ENCODE measurements at places on chromosomes 2 and 18. TPM values are rescaled to one million over a fixed set of nuclear protein-coding genes. Genes with fewer than 3 reads are reported as not detected.

The XIRP2 gene
- not detected for total RNA-seq

The CDH7 gene
- total RNA-seq, result 0.29 TPM

The GIGYF2 gene
- 55.3 TPM for total RNA-seq

The LRRC30 gene
- total RNA-seq, result not detected

The ALPG gene
- total RNA-seq, result 1.4 TPM

The OXER1 gene
- 1.6 TPM for total RNA-seq

The ITPRIPL1 gene
- total RNA-seq, result 16.3 TPM

The SP5 gene
- total RNA-seq, result 1.7 TPM

The SERPINB12 gene
- total RNA-seq, result not detected

The FLACC1 gene
- 0.42 TPM for total RNA-seq

The KCNK3 gene
- not detected for total RNA-seq

The ICA1L gene
- total RNA-seq, result 4.5 TPM

The PROKR1 gene
- total RNA-seq, result 1.5 TPM

The RTP5 gene
- total RNA-seq, result not detected

The AQP12A gene
- not detected for total RNA-seq

The ALPI gene
- not detected for total RNA-seq

The LIMS1 gene
- 37.7 TPM for total RNA-seq

The GKN2 gene
- total RNA-seq, result not detected

The FIGN gene
- 12.9 TPM for total RNA-seq

The RIT2 gene
- 1.3 TPM for total RNA-seq

The DUSP19 gene
- 1.2 TPM for total RNA-seq

The ZRANB3 gene
- 16.7 TPM for total RNA-seq

The WIPF1 gene
- total RNA-seq, result 5.1 TPM

The DUSP2 gene
- 13.5 TPM for total RNA-seq

The ATL2 gene
- 70.9 TPM for total RNA-seq

The STPG4 gene
- 0.13 TPM for total RNA-seq

The KIAA1328 gene
- 5.8 TPM for total RNA-seq

The RESP18 gene
- not detected for total RNA-seq

The BMPR2 gene
- total RNA-seq, result 15.2 TPM

The IL36RN gene
- not detected for total RNA-seq

The RIF1 gene
- 123 TPM for total RNA-seq

The CNGA3 gene
- total RNA-seq, result not detected

The DNAJB2 gene
- total RNA-seq, result 34.1 TPM

The APOB gene
- 0.26 TPM for total RNA-seq

The CYP1B1 gene
- total RNA-seq, result 2.7 TPM
